ENCODE measurements at places on chromosomes 12 and 14.

DNA sequence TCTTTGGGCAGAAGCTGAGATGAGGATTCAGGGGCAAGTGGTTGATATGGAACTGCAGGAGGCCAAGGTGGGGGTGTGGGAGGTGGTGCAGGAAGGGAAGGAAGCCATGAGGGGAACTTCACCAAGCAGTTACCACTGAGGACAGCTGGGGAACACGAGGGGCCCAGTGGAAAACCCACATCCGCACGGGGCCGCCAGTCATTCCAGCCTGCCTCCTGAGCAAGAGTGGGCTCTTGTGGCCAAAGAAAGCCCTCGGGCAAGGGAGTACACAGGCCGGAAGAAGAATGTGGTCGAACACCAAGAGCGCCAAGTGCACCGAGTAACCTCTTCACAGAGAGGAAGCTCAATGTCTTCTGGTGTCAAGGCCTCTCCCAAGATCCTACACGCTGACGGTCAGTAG is 252.2 kb upstream of the FOXN3 start:
- no peak for DNase-seq

DNA sequence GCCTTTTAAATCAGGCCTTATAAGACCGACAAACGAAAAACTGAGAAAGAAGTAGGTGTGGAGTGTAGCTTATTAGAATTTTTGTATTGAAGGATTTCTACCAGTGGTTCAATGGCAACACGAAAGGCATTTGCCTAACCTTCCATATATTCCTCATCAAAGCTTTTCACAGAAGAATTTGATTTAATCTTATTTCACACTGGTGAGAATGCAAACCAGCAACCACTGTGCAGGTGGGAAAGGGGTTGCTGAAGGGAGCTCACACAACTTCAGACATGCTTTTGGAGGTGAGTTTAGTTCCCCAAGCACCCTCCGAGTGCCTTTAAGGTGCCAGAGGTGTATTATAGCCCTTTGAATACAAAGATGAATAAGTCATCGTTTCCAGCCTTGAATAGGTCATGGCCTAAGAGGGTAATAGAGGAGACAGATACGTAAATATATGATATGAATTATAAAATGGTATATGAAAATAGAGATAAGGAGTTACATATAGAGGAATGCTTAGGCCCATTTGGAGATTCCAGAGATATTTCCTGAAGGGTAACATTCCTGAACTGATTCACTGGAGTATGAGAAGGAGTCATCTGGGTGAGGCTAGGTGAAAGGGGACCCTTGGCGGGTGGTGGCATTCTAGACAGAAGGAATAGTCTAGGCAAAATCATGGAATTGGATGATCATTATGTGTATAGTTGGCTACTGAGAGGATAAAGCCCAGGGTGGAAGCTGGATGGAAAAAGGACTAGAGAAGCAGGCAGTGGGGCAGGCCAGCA is 6.4 kb downstream of the ERP27 start:
- no peak for DNase-seq

- no peak for DNase-seq
Measured at GRCh38 chr14:92315050-92315805, 7.7 kb upstream of the SLC24A4 start.

DNA sequence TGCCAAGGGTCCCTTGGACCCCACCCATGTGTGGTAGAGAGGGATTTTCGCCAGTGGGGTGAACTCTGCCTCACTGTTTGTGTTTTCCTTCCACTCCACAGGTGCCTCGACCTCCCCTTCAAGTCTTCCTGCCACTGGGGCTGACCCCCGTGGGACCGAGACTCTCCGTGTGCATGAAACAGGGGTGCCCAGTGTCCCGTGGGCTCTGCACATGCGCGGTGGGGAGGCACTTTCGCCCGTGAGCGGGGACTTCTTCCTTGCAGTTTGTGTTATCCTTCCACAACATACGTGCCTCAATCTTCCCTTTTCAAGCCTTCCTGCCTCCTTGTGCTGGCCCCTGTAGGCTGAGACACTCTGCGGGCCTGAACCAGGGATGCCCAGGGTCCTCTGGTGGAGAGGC is 362.4 kb downstream of the ALG10 start:
- DNase-seq: no peak

DNA sequence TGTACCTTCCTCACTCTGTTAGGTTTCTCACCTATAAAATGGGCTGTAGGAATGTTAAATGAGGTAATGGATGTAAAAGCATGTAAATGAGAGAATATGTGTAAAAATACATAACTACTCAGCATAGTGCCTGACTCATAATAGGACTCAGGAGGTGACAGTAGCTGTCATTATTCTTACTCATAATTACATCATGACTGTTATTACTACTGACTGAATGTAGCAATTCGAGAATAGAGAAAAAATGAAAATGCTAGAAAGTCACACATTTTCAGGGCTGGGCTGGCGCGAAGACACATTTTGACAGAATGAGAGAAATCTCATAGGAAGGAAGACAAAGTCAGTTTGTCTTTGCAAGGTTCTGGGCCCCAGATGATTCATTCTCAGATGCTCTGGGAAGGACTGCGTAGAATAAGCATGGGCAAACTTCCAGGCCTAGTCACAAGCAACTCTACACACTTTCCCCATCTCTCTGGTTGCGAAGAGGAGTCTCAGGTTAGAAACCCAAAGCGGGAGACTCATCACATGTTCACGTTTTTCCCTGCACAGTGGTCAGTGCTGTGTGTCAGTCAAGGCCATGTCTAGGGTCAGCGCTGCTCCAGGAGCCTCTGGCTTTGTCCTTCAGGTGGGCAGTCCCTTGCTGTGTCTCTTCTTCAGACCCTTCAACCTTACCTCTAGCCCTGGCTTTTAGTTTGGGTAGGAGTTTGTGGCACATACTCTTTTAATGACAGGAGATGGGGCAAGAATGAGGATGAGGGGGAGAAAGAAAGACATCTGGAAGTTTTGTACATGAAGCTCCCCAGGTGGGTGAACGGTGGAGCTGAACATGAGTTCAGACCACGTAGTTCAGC is 8.4 kb downstream of the GPRC5A start:
- DNase-seq: no peak

DNA sequence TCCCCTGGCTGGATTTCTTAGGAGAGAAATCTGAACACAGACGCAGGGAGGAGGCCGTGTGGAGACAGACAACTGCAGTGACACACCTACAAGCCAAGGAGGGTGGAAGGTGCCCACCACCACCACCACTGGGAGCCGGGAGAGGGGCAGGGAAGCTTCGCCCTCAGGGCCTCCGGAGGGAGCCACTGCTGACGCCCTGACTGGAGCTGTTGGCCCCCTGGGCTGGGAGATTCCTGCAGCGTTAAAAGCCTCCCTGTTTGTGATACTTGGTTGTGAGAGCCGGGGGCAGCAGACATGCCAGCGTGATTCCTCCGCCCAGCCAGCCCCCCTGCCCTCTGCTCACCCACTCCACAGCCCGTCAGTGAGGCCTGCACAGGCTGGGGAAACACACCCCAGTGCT is 72.0 kb downstream of the CHGA start:
- no peak for DNase-seq

DNA sequence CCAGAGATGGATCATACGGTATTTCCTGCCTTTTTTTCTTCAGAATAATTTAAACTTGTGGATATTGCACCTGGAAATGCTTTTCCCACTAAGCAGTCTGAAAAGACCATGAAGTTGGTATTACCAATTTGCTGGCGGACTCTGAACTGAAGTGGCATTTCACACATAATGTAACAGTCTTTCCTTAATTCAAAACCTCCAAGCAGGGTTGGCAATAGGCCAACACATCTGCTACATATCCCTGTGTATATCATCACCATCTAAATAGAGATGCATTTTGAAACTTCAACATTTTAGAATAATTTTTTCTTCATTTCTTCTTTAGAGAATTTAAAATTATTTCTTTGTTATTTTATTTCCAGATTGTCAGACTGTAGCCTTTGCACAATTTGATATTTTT is 100.5 kb downstream of the TSPAN8 start:
- DNase-seq: no peak

DNA sequence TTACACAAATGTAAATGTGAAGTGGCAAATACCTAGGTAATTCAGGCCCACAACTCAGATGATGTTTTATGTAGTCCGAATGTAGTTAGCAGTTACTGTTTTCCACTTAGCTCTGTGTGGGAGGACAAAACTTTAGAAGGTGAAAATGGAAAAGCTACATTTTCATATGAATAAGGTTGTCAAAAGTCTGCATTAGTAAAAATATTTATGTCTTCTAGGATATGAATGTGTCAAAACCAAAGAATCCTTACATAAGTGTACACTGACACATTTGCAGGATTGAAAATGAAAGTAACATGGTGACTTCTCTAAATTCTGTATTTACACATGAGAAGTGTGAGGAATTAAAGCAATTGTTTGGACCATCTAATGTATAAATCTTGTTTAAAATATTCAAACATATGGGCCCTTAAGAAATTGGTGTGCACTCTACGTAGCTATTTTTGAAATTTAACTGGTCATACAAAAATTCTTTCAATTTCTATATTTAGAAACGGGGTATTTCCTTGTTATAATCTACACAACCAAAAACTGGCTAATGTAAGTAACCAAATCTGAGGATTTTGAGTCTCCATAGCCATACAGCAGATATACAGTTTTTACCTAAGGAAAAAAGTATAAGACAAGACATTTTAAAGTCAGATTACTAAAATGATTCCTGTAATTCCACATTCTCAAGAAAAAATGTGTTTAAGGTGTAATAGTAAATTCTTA is 5.4 kb downstream of the CDKN1B start:
- peak; percentile 42 for DNase-seq

DNA sequence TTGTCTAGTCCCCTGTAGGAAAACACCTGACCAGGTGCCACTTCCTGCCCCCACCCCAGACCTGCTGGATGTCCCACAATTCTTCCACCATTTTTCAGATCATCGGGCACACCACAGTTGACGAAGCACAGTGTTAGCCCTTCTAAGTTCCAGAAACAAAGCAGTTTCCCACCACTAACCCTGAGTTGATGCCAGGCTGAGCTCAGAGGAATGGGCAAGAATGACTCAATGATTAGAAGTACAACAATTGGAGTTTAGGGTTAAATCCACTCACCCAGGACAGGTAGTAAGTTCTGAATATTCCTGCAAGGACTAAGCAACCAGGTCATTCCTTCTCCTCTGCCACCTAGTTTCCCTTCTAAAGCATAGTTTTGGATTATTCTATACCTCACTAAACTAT is 979.8 kb downstream of the BCL11B start:
- DNase-seq: no peak

DNA sequence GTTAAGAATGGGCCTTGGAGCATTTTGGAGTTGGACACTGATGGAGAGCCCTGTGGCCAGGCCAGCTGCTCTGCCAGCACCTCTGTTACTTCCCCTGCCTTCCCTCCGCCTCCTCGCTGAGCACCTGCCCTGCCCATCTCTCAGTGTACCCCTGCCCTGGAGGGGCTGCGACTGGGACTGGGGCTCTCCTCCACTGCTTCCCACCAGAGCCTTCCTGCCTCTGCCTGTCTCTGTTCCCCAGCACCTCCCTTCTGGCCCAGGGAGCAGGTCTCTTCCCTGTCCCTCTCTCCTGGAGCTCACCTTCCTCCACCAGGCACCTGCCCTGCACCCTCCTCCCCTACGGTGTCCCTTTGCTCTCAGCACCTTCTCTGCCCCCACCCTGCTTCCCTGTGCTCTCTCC is 62.1 kb downstream of the WDR20 start:
- DNase-seq: no peak

GRCh38 chr12:82942991-82943401 is 256.3 kb downstream of the TMTC2 start:
- no peak for DNase-seq

DNA sequence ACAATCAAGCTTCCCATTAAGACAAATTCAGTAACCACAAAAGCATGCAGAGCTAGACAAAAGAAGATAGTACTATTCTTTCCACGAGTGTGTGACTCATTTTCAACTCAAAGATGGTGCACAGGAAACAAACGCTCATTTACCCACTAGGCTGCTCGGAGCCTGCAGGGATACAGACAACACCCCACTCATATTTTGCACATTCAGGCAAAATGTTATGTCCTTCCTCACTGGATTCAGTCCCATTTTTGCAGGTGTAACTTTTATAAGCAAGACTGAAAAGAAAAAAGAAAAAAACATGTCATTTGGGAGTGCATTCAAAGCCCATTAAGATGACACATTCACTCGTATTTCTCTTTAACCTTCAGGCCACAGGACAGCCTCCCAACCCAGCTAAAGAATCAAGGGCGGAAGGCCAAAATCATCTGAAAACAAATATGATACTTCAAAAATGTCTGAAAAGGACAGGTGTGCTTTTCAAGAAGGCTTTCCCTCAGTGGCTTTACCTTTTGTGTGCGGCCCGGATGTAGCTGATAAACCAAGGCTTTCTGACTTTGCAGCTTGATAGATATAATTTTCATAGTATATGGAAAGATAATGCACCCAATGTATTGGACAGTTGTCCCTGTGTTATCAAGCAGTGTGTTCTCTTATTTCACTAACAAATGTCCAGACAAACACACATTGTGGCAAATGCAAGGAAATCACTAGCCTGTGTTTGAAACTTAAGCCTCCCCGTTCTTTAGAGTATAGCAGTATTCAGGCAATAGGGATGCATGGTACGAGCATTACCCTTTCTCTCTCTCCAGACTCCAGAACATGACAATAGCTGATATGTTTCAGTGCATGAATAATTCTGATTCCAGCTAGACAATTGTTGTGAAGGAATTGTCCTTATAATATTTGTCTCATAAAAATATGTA is 147.8 kb upstream of the KRR1 start:
- peak; percentile 12 for DNase-seq

GRCh38 chr12:19085090-19085489 is 44.4 kb upstream of the PLEKHA5 start:
- DNase-seq: no peak

- no peak for DNase-seq
Measured at GRCh38 chr14:99183311-99183710, 88.7 kb downstream of the BCL11B start.

GRCh38 chr14:44662250-44662891 is 155.3 kb upstream of the FSCB start:
- DNase-seq: no peak

- no peak for DNase-seq
Measured at GRCh38 chr14:66600416-66600815, 92.5 kb downstream of the GPHN start.

DNA sequence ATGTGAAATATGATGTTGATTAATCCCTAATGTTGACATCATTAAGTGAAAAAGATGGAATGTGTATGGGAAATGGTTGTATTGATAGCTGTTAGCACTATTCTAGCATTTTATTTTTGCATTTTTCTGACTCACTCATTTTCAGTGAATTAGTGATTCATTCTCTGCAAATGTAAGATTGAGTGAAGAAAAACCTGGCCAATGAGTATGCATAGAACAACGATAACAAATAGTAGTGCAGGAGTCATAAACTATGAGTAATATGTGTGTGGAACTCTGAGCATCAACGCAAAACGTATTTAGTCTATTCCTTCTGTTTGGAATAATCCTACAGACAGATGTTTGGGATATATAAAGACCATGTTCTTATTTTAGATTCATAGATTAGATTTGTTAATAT is 76.3 kb upstream of the RTL1 start:
- DNase-seq: no peak

- no peak for DNase-seq
Measured at GRCh38 chr12:24899503-24900075, 49.3 kb downstream of the BCAT1 start.

- peak; percentile 60 for DNase-seq
Measured at GRCh38 chr14:99628887-99629618, 15.9 kb upstream of the HHIPL1 start.

- DNase-seq: no peak
Measured at GRCh38 chr12:15693228-15693911, 95.8 kb downstream of the EPS8 start.
